NCI-H1105 treated with DMSO at 0.1 percent for 48 hours (cell line): ENCODE measurements at places on chromosomes 4 and X.
A peak's percentile ranks its signal among the peaks of the same experiment; 100 is the strongest.

DNA sequence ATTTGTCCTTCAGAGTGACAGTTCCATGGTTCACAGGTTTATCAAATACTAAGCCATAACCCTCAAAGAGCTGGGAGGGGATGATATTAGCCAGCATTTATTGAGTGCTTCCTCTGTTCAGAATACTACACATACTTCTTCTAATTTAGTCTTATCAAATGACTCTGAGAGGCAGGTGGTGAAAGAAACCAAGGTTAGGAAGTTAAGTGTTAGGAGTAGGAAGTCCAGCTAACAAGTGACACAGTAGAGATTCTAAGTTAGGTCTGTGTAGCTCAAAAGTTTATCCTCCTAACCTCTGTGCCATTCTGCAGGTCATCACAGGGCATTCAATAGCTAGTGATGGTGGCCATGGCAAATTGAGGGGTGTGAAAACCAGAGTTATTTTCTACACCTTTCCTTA is 198.3 kb upstream of the MID1 start:
- DNase-seq: no peak

DNA sequence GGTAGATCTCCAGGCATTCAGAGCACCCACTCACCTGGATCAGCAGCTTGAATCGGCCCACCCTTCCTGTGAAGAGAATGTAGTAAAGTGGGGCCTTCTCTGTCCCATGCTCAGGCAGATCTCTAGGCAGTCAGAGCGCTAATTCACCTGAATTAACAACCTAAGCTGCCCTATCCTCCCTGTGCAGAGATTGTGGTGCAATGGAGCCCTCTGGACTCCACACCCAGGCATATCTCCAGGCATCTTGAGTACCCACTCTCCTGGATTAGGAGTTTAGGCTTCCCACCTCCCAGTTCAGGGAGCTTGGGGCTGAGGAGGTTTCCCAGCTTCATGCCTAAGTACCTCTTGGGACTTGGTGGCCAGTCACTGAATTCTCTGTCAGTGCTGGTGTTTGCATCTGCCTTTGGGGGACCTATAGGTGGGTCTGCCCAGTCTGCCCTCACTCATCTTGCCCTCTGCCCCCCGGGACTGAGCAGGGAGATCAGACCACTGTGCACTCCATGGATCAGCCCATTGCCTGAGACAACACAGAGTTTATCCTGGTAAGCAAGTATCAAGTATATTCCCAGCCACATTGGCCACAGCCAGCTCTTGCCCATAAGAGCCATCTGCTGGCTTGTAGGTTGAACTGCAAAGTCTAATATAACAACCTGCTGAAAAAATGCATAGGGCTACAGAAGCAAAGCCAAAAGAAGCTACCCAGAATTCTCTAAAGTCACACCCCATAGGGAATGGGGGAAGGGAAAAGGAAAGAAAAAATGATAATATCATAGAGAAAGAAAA is 372.9 kb downstream of the KLHL13 start:
- peak; percentile 14 for DNase-seq

GRCh38 chr4:69835766-69836165 is 24.2 kb downstream of the SULT1E1 start:
- DNase-seq: no peak

DNA sequence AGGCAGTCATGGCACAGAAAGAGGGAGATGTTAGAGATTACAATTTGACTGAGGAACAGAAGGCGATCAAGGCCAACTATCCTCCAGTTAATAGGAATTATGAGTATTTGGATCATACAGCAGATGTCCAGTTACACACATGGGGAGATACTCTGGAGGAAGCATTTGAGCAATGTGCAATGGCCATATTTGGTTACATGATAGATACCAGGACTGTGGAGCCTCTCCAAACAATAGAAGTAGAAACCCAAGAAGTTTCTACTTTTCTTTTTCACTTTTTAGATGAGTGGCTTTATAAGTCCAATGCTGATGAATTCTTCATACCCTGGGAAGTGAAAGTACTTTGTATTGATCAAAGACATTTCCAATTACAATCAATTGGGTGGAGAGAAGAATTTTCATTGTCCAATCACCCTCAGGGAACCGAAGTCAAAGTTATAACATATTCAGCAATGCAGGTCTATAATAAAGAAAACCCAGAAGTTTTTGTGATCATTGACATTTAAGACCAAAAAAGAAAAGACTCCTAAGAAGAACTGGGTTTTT is 139.1 kb downstream of the MAB21L2 start:
- DNase-seq: no peak

DNA sequence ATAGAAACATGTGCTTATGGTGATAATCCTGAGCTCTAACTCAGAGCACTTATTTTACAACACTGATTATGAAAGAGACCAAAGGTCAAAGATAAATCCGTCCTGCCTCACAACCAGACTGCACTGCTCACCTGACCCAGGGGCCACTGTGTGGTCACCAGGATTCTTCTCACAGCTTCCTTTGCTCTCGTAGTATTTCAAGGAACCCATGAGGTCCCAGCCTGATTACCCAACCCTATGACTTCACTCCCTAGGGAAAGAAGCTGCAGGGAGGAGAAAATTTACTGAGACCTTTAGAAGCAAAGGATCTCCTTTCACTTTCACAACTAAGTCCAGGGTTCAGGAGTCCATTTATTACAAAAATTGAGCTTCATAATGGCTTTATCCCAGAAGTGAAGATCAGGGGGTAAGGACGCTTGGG is 9.6 kb downstream of the SLC25A5 start:
- DNase-seq: no peak

DNA sequence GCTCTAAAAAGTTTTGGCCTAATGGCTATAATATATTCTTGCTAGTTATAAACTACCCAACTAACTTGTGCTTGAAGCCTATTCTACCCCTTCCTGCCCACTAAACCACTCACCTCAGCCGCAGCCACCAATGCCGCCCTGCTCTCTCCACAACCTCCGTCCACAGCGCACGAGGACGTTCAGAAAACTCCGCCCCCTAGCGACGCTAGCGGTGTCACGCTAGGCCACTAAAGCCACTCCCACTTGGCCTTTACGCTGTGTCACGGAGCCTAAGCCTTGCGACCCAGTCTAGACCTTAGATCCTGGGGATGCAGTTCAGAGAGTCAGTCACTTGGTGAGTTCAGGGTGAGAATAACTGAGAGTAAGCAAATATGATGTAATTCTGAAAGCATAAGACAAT is at the start of gene TEX11:
TSS of gene TEX11 (minus strand) at position 171 of the 400 bp plus-strand sequence. CDS start 922 bp downstream, outside the sequence.
- no peak for DNase-seq

DNA sequence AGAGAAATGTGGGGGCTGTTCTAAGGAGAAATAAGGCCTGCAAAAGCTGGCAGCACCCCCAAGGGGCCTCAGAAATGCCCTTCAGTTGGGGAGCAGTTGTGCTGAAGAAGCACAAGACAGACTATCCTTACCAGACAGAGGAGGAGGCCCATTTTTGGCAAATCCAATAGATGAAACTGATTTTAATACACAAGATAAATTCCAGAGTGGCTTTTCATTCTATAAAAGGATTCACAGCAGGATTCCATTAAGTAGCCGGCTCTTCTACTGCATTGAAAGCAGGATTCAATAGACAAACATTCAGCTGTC is 8.1 kb downstream of the SEPTIN6 start:
- no peak for DNase-seq

DNA sequence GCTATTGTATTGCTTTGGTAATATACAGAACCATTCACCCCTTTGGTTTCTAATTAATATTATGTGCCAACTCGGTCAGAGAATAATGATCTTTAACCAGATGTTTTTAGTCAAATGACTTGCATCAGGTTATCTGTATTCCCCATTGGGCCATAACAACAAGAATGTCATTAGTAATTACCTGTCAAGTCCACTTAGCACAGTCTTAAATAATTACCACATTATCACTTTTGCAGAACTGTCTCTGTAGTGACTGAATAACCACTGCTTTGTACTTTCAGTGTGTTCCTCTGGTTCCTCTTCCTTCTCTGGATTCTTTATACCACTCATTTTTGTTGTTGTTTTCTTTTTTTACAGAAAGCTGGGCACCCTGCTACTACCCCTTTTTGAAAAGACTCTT is 257.7 kb upstream of the SPOCK3 start:
- no peak for DNase-seq
